RPMI8226 (cell line): ENCODE measurements at places on chromosomes 1 and 21.

GRCh38 chr1:113868387-113869083, 3.0 kb downstream of the PTPN22 start:
- no peak for DNase-seq

- DNase-seq: no peak
Observed at GRCh38 chr1:210124736-210125135, 107.9 kb upstream of the SERTAD4 start.

GRCh38 chr1:94550800-94551241, 9.3 kb upstream of the F3 start:
- no peak for DNase-seq

GRCh38 chr1:155451199-155451598, 111.4 kb downstream of the ASH1L start:
- no peak for DNase-seq

DNA sequence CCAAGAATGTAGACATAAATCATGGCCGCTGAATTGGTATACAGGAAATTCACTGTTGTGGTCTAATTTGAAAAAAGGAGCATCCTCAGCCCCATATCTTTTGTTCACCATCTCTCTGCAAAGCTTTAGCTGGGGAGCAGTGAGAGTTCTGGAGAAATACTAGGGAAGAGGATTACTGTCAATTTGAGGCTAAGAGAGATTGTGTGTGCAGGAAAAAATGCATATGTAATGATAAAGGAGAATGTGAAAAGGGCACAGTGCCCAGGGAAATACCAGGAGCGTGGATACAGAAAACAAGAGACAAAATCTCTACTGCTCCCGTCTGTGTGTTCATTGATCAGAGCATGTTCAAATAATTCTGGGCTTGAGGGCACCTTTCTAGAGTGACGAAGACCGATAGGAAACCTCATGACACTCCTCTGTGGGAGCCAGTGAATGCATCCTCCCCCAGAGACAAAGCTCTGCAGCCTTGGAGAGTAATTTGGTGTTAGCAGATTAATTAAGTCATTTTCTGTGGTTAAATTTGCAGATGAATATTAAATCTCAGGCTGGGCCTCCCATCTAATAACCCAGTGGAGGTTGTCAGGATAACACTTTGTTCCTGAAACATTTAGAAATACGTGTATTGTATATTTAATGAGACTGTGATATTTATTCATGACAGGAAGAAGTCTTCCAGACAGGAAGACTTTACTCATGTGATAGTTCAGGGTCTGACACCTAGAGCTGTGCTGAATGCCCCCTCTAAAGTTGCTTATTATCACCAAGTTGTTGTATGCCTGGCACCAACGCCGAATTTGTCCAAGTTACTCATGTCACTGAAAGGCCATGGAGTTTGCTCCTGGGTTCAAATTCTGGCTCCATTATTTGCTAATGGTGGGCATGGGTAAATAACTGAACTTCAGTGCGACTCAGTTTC, 287.3 kb upstream of the SGIP1 start:
- DNase-seq: no peak

GRCh38 chr1:43446881-43447835, 6.6 kb downstream of the HYI start:
- DNase-seq: no peak

- no peak for DNase-seq
Observed at GRCh38 chr1:2300004-2300771, 72.1 kb downstream of the SKI start.

GRCh38 chr1:219304227-219305226, 130.8 kb downstream of the LYPLAL1 start:
- no peak for DNase-seq

DNA sequence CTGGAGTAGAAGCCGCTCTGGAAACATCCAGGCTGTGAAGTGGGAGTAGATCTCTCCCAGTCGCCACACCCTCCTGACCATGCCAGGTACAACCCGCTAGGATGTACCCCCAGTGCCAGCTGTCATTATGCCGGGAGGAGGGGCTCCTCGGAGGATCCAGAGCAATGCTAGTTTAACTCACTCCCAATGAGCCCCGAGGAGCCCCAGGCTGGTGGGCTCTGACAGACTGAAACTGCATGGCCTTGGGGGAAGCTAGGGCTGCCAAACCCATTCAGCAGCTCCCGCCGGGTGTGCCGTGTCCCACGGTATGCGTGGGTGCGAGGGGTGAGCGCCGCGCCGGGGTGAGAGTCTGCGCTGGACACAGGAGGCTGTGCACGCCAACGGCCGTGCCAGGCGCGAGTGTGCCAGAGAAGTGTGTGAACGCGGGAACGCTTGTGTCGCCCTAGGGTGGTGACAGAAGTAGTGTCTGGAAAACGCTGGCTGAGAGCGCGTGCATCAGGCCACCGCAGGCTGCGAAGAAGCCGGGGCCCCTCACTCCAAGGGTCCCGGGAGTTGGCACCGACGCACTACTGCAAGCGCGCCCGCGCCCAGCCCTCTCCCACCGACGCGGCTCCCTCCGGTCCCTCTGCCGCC, 177.1 kb upstream of the EDN2 start:
- DNase-seq: no peak

- DNase-seq: peak; percentile 12
Observed at GRCh38 chr1:198771563-198772153, 132.8 kb downstream of the PTPRC start.

DNA sequence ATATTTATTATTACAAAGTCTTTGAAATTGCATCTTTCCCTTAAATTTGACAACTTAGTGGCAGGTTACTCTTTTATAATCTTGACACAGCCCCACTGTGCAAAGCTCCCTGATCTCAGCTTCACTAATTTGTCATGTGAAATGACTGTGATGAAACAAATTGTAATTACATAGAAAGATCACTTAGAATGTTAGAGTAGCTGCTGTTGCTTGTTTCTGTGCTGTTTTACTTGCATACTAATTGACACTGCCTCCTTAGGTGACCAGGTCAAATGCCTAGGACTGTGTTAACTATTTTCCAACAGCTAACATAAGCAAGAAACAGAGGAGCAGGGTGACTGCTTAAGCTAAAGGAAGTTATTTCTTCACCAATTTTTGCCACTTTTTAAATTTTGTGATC, 211.3 kb downstream of the ZNF326 start:
- no peak for DNase-seq

- DNase-seq: no peak
Observed at GRCh38 chr1:71232166-71232763, 151.4 kb upstream of the ZRANB2 start.

DNA sequence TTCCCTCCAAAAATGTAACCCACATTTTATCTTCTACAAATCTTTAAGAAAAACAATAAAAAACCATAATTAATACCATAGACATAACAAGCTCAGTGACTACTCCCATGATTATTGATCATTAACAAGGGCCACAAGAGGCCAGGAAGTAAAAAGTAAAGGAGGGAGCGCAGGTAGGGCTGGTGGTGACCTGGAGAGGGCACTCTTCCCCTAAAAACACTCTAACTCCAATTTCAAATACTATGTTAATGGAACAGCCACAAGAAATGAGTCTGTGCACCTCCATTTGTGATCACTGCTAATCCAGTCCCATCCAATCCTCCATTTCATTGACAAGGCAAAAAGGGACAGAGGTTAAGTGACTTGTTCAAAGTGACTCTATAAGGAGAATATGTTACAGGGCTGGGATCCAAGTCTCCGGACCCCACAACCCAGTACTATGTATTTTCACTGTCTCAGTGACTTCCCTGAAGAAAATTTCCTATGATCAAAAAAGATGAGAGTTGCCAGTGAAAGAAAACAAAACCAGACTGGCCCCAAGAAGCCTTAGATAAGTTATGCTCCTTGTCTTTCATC, 41.2 kb upstream of the CFAP298 start:
- DNase-seq: peak; percentile 33

DNA sequence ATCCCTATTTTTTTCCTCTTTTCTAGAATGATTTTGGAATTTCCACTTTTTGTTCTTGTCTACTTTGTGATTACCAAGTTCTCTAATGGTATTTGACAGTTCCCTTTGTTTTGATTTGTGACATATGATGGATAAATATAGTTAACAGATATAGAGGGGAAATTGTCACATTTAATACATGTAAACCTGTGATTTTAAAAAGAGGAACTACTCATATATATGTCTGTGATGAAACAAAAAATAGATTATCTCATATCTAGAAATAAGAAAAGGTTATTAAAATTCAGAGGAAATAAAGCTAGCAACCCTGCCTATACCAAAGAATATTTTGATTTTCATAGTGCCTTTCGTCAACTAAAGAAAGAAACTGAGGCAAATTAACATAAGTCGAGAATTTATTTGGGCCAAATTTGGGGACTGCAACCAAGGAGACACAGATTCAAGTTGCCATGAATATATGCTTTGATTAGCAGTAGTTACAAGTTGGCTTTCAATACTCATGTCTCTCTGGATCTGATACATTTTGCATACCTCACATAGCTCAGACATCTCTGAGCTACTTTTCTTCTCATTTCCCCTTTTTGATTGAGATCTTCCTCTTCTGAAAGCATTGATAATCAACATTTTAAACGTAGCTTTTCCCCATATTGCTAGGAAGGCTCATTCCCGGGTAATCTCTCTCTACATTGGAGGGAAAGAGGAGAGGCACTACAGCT, 15.6 kb upstream of the C21orf91 start:
- DNase-seq: no peak

GRCh38 chr1:234699795-234700665, 90.1 kb upstream of the IRF2BP2 start:
- DNase-seq: peak; percentile 16

DNA sequence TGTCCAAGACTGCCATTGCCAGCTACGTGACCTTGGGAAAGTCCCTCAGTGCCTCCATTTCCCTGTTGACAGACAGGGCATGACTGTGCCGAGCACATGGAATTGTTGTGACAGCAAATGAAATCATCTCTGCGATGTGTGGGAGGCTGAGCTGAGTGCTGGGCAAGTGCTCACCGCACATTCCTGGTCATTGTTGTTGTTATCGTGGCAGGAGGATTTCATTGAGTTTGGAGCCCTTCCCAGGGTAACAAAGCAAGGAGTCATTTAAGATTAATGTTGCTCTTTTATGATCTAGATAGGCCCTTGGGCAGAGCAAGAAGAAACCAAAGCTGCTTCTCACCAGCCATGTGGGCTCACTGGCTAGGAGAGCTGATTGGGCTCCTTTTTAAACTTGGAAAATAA, 39.6 kb upstream of the ITPKB start:
- no peak for DNase-seq

DNA sequence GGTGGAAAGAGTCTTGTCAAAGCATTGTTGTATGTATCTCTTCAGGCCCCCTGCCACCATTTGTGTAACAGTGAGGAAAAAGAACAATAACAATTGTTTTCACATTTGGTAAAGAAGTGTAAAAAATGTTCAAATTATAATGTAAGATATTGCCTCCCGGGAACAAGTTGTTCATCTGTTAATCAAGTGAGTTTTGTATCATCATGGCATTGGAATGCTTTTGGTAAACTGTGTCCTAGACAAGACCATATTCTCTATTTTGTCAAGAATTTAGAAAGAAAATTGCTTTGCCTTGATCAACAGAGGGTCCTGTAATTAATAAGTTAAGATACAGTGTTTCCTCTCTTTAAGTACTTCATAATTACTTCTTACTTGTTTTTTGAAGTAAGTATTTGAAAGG, 692.0 kb upstream of the NR5A2 start:
- DNase-seq: no peak

- DNase-seq: peak; percentile 94
Observed at GRCh38 chr1:226662642-226663326, 76.3 kb downstream of the ITPKB start.

DNA sequence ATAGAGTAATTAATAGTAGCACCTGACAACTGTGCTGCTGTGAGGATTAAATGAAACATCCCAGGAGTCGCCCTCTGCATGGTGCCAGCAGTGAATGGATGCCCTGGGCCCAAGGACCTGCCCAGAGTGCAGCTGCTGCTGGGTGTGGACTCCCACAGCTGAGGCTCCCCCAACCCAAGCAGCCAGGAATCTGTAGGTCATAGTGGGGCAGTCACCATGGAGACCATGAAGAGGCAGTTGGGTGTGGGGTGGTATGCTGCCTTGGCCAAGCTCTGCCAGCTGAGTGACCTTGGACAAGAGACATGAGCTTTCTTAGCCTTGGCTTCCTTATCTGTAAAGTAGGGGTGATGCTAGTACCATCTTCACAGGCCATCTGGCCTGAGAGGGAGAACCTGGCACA, 9.4 kb downstream of the OLIG2 start:
- DNase-seq: no peak

GRCh38 chr1:230745071-230745470, 2.1 kb upstream of the CAPN9 start:
- no peak for DNase-seq

DNA sequence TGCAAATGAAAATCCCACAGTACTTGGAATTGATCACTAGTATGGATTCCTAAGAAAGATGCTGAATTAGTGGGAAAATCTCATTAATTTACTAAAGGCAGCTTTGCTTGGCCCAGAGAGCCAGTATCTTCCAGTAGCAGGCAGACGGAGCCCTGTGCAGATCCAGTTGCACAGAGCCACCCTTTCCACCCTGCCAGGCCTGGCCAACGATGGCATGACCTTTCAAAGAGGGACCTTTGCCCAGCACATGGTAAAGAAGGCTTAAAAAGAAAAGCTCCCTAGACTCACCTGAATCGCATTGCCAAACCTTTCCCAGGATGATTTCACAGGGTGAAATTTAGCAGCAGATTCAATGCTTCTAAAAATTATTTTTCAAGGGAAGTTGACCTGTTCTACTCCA, 170.5 kb upstream of the CAMK1G start:
- DNase-seq: no peak

DNA sequence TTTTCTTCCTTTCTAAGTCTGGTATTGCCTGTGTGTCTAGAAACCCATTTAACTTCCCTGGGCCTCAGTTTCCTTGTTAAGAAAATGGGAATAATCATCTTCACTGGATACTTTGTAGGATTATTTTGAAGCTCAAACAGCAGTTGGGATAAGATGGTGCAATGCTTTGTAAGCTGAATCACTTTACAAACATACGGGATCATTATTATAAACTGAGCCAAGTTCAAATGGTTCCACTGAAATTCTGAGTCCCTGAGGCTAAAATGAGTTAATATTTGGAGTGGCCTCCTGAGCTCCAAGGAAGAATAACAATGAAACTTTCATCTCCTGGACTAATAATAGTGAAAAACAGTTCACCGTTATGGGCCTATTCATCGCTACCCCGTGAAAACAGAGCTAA, 388.0 kb downstream of the PLPP3 start:
- no peak for DNase-seq

DNA sequence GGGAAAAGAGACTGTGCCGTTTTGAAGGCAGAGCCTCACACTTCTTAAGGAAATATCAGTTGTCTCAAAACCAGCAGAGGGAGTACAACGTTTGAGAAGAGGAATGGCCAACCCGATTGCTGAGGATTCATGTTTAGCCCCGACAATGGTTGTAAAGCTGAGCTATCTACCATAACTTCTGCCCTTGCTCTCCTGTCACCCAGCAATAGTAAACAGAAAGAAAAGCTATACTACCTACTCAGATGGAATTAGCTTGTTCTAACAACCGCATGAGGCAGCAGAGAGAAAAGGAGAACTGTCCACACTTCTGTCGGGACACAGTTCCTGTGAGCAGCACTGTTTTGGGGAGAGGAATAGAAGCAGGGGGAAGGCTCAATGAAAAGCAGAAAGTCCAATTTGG, 91.2 kb downstream of the SLC45A1 start:
- DNase-seq: no peak
